ENCODE measurements at places on chromosomes 3 and 15.

DNA sequence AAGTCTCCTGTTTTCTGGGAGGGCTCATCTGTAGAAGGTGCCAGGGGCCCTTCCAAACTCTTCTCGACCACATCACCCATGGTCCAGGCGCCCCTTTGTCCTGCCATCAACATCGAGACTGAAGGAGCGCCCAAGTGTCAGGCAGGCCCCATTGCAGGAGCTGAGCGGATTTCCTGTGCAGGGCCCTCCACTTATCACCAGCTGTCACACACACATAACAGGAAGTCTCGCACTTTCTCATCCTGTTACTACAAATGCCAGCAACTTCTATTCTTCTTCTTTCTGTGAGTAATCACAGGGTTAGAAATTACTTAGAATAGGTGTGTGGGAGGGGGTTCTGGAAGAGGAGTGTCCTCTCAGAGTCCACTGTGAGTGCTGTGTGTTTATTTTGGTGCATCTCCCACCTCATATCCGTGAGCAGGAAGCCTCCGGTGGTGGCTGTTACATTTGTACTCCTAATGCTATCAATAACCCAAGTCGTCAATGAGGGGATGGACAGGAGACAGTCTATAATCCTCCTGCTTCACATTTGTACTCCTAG lies at the start of gene KLHL6:
KLHL6 (minus strand) TSS at position 166 of the 541 bp plus-strand sequence; CDS start at position 113, 53 bp downstream.
- no peak for DNase-seq

GRCh38 chr3:117736846-117737245 lies 1027.3 kb downstream of the TUSC7 start:
- DNase-seq, result no peak

GRCh38 chr15:101561584-101561906 lies 72.0 kb upstream of the PCSK6 start:
- DNase-seq, result no peak

DNA sequence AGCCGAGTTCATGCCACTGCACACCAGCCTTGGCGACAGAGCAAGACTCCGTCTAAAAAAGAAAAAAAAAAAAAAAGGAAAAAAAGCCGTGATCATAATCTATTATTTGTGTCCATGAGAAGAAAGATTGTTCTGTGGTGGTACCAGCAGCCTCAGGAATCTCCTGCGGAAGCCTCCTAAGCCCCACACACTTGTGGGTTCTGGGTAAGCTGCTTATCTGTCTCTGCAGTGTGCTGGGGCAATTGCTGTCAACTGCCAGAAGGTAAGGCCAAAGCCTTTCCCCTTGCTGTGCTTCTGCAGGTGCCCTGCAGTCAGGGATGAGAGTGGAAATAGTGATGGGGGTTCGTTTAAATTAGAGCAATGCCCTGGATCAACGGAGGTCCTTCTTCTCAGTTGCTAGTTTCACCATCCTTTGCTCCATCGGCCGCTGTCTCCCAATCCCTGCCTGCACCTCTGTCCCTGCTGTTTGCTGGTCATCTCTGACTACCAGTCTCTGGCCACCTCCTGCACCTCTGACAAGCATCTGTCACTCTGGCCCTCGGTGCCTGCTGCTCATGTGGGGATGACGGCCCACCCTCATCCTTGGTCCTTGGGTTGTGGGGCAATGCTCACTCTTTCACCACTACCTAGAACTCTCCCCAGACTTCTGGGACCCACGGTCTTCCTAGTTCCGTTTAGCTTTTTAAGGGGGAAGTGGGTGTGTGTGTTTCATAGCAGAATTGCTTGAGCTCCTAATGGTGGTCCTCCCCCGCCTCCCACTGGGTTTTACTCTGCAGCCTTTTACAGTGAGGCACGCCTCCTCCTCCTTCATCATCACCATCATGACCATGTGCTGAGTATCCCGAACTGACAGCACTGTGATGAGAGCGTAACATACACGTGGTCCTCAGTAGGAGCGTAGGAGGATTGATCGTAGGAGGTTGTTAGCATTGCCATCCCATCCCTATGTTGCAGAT lies 25.5 kb downstream of the CHRD start:
- no peak for DNase-seq

DNA sequence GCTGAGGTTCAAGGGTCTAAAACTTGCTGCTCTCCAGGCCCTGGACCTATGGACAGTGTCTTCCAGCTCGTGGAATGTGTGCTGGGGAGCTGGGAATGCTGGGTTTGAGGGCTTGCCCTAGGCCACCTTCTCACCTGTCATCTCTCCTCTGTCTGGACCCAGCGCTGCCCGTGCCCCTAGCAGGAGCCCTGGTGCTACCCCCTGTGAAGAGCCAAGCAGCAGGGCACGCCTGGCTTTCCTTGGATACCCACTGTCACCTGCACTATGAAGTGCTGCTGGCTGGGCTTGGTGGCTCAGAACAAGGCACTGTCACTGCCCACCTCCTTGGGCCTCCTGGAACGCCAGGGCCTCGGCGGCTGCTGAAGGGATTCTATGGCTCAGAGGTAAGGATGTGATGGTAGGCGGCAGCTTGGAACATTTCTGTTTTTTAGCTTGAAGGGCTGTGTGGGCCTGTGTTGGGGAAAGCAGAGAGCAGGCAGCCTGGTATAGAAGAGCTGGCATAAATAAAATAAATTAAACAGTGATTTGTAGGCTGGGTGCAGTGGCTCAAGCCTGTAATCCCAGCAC lies 5.1 kb downstream of the CHRD start:
- DNase-seq, result no peak

- DNase-seq, result no peak
Measured at GRCh38 chr3:159301961-159302360, 500.1 kb downstream of the MFSD1 start.

- DNase-seq, result no peak
Measured at GRCh38 chr15:57752436-57752835, 45.9 kb downstream of the POLR2M start.

- no peak for DNase-seq
Measured at GRCh38 chr3:169515132-169515531, 148.4 kb downstream of the MECOM start.

GRCh38 chr3:57179580-57180410 lies 14.6 kb upstream of the IL17RD start:
- DNase-seq, result no peak

DNA sequence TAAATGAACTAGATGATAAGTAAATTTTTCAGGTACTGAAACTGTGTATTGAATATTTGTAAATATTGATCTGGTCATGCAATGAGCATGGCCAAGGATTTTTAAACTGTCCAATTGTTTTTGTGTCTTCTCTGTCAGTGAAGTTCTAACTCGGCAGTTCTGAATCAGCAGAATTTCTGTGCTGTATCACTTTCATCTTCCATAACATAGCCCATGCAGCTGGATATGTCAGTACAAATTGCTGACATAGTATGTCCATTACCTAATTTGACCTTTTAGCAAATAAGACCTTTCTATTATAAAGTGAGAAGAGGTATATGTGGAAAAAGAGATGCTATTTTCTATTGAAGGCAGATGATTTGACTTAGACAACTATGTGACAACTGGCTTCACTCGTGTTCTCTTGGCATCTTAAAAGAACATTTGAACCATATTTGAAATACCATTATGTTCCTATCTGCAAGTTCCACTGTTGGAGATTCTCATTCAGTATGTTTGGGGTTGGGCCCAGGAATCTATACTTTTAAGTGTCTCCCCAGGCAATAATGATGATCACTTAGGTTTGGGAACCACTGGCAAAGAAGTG lies 90.4 kb downstream of the CMSS1 start:
- DNase-seq, result no peak

All from HTR-8/SVneo (cell line).